Kidney tubule cell (primary cell): ENCODE measurements at places on chromosomes 2 and 18.

GRCh38 chr2:145156199-145156598, 636.3 kb upstream of the ZEB2 start:
- DNase-seq: no peak

DNA sequence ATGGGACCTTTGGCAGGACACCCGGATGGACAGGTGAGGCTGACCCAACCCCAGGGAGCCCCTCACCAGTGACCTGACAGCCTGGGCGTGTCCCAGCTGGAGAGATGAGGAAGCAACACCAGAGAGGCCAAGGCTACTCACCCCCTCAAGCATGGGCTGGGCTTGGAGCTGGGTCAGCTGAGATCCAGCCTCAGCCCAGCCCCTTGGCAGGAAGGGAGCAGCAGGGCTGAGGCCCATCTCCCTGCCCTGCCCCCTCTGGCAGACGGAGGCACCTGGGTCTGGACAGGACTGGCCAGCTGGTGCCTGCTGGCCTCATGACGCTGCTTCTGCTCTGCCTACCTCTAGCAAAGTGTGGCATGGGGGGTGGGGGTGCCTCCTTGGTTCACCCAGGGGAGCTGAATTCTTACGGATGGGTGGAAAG, 37.8 kb downstream of the HS6ST1 start:
- DNase-seq: peak; percentile 11

DNA sequence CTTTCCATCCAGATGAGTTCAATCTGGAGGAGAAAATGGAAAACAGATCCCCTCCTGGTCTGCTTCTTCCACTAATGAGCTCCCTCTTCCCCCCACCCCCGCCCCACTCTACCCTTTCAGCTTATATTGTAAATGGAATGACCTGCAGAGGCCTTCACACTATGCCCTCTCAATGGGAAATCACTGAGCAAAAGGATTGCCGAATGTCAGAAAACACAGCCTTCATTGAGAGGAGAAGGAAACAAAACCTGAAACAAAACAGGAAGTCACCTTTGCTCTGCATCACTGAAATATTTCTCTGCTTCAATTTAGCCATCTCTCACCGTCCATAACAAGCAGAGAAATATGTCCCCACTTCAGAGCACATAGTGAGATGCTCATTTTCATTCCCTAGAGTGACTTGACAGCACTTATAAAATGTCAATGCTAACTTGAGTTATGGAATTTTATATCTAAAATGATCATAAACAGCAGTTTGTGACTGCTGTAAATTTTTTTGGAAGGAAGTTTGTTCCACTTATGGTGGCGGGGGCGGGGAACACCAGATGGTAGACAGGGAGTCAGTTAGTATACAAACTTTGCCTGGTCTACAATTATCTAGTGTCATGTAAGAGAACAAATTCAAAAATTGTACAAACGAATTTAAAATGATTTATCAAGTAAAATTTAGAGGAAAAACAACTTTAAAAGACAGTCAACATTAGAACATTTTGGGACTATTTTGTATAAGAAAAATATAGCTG, 1.8 kb upstream of the FRZB start:
- DNase-seq: no peak

DNA sequence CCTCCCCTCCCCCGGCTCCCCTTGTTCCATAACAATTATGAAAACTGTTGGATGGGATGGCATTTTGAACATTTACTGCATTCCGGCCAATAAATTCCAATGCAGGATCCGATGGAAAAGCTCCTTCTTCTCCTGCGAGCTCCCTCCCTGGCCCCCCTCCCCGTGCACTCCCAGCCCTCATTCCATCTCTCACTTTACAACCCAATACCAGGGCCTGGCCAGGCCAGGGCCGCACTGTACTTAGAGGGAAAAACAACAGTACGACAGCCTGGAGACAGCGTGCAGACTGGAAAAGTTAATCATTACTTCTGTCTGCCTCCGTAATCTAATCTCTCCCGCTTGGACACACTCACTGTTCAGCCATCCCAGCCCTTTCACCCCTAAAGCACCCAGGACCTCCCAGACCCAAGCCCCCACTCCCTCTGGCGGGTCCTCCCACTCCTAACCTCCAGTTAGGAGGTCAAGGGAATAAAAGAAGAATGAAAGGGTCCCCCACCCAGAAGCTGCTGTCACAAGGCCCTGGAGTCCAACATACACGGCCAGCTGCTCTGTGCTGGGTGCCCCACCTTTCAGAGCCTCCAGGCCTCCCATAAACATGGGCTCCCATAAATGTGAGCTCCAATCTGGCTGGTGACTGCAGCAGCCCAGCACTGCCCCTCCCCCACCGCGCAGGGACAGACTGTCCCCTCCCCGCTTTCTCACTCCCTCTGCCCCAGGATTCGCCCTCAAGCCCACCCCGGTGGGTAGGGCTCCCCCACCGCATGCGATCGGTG, 20.6 kb downstream of the SMAD7 start:
- peak; percentile 94 for DNase-seq

- DNase-seq: peak; percentile 90
Observed at GRCh38 chr2:69652206-69652605, 8.7 kb upstream of the AAK1 start.

DNA sequence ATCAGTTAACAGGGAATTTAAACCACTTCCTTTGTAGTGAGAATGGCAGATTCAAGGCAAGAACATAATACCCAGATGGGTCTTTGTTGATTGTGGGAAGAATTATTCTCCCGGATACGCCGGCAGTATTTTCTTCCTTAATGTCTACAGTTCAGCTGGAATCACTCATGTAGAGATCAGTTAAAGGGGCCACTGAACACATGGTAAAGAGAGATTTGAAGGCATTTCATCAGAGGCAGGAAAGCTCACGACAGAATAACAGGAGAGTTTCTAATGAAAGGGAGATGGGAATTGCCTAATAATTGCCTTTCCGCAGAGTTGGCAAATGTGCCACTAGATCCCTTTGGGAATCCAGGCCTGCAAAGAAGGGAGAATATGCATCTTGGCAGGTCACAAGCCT, 327.7 kb upstream of the ZNF804A start:
- DNase-seq: no peak

DNA sequence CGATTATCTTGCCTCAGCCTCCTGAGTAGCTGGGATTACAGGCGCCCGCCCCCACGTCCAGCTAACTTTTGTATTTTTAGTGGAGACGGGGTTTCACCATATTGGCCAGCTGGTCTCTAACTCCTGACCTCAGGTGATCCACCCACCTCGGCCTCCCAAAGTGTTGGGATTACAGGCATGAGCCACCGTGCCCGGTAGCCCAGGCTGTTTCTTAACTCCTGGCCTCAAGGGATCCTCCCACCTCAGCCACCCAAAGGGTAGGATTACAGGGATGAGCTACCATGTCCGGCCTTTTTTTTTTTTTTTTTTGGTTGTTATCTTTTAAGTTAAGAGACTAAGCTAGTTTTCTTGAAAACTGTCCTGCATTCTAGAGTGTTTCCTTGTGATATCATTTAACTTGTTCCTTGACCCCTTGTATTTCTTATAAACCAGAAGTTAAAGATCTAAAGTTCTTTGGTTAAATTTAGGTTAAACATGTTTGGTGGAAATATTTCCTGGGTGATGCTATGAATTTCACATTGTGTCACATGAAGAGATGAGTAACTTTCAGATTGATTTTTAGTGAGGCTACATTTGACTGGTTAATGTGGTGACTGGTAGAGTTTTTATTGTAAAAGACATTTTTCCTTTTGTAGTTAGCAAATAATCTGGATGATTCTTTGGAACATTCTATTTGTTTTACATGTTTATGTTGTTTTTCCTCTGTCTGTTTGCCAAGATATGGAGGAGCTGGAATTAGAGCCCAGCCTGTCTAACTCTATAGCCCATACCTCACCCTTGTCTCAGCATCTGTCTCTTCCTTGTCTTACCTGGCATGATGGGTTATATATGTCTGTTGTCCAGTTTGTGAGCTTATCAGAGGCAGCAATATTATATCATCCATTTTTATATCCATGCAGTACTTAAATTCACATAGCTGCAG, 5.2 kb downstream of the NCAPH start:
- DNase-seq: peak; percentile 59
